ENCODE measurements at places on chromosomes 6 and 20.

DNA sequence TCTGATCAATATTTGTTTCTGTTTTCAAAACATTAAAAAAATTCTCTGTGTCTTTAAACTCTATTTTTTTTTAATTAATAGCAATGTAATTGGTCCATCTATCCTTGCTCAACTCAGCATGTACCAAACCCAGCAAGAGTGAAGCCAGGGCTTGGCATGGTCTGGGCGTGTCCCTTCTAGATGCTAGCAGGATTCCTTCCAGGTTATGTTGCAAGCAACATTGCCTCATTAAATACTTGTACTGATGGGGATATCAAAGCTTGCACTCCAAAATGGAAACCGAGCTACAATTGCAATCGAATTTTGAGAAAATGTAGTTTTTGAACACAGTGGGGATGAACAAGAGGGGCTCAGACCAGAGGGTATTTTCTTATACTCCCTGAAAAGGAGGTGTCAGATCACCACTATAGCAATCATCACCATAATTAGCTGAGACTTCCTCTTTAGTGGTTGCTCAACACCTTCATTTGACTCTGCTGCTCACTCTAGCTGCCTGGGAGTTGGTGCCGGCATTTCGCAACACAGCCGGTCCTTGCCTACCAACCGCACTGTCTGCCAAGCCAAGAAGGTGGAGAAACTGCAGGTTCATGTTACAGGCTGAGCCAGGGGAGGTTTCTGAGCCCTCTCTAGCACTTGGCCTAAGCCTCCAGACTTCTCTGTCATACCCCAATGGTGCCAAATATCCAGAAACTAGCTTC lies 67.8 kb upstream of the RALGAPA2 start:
- no peak for DNase-seq

DNA sequence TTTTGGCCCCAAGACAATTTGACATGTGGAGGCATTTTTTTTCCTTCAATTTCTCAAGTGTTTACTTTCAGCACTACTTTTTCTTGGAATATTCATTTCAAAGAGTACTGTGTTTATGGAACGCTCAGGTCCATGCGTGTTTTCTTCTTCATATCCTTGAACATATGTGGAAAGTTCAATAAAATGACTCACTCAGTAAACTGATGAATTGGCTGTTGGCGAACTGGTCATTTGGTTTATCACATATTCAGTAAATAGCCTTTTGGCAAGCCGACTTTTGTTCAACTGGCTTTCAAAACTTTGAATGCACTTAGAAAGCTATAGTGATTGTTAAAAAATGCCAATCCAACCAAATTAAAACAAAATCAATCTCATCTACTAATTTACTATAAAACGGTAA lies 964.6 kb upstream of the SLC35B3 start:
- DNase-seq: no peak

DNA sequence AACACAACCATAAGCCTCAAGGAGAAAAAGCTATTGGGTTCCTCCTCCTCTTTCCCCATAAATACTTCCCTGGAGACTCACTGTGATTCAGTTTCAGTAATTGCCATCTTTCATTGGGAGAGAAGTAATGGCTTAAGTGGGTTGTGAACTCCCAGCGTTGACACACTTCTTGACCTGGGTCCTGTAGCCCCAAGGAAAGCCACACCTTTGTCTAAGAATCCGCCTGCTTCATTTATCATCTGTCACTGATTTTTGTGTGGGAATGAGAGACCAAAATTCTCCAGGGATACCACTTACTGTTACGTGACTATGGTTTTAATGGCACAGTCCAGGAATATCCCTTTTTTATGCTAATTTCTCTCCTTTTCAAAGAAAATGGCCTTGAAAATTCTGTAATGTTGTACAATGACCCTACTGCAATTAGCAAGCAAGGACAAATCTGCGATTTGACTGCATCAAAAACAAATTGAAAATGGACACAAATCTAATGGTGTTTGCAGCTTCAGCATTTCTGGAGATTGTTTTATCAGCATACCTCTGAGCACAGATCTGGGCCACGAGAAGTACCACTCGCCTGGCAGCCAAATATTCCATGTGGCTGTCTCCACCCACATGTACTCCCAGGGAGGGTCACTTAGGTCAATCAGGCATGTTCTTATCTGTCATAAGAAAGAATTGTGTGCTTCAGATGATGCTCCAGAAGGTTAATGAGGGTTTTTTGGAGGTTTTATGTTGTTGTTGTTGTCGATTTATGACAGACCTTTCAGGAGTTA lies 29.8 kb downstream of the DCBLD1 start:
- no peak for DNase-seq

GRCh38 chr6:40504274-40504673 lies 82.9 kb downstream of the LRFN2 start:
- no peak for DNase-seq

GRCh38 chr6:138517635-138518034 lies 18.3 kb upstream of the NHSL1 start:
- DNase-seq: no peak

- no peak for DNase-seq
Observed at GRCh38 chr20:2507875-2508630, 662 bp downstream of the ZNF343 start.

Data from NCI-H2081 treated with DMSO at 0.1 percent for 48 hours (cell line).